Stimulated activated effector memory CD8-positive, alpha-beta T cell treated with anti-CD3 and anti-CD28 coated beads, Interleukin-12 subunit alpha, Interleukin-12 subunit beta, amount 100 ng/mL, for 72 hours (primary cell): ENCODE measurements at places on chromosomes 7 and 10.

GRCh38 chr7:37362802-37363201, 85.9 kb downstream of the ELMO1 start:
- no peak for DNase-seq

DNA sequence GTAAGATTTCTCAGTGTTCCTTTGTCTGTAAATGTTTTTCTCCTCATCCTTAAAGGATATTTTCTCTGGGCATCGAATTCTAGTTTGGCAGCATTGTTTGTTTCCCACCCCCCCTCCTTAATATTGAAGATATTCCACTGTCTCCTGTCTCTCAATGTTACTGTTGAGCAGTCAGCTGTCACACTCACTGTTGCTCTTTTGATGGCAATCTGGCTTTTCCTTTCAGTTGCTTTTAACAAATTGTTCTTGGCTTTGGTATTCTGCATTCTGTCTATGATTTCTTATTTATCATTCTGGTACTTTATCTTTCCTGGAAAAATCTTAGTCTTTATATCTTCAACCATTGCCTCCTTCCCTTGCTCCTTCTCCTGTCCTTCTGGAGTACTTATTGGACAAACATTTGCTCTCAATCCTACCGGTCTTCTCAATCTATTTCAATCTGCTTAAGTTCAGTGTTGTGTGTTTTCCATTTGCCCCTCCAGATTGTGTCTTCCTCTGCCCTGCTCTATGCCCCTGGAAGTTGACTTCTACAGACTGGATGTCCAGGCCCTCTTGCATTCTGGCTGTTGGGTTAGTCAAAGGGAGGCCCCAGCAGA, 9.3 kb upstream of the GTPBP4 start:
- no peak for DNase-seq

DNA sequence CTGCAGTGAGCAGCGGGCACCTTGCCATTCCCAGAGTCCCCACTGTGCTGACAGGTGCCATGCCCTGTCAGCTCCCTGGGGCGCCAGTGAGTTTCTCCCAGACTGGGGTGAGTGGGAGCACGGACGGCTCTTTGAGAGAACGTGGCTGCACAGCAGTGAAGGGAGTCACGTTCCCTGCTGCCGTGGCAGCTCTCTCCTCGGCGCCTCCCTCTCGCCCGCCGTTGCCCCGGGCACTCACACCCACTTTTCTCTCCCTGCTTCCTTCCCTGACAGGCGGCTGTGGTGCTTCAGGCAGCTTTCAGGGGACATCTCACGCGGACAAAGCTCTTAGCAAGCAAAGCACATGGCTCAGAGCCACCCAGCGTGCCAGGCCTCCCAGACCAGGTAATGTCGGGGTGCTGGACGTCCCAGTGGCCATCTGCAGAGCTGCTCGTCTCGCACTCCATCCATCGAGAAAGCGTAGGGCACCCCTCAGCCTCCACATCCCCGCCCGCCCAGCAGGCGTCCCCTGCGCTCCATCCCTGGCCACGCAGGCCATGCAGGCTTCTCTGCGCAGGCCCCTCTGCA, 27.1 kb upstream of the TTYH3 start:
- no peak for DNase-seq

- no peak for DNase-seq
Measured at GRCh38 chr7:55550841-55551537, 21.3 kb downstream of the VOPP1 start.

DNA sequence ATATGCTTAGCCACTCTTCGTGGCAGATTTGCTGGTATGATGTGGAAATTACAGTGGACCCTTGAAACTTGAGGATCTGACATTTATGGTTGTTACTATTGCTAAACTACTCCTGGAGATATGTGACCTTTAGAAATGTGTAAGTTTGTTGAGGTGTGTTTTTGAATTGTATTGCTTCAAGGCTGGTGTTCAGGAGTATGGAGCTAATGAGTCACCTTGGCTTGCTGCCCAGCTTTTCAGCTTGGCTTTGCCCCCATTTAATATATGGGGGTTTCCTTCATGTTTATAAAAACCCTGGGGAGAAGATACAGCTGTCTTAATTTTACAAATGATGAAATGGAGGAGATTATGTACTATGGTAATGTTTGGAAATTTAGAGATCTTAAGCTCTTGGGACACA, 11.6 kb downstream of the HBP1 start:
- no peak for DNase-seq

- no peak for DNase-seq
Measured at GRCh38 chr10:33862536-33863105, 528.2 kb upstream of the NRP1 start.

DNA sequence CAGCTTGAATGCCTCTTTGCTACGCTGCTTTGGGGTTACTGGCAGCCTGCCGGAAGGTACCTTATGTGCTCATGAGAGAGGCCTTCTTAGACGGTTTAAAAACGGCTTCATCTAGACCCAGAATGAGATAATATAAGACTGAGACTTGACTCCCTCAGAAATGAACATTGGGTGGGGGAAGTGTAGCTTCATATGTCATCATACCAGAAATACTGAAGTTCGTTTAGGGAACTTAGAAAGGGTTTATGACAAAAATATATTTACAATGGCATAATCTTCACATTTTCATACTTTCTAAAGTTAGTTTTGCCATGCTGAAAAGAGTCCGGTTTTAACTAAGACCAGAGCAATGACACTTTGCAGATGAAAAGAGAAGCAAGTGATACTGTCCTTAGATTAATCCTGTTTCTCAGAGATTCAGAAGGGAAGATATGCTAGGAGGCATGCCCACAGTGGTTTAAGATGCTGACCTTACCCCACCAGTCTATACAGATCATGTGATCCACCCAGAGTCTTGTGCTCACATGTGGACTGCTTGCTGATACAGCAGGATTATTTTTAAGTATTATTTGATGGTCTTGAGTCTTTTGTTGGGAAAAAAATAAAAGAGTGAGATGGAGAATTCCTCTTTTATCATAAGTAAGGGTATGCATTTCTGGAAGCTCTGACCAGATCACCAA, 40.8 kb upstream of the HGF start:
- DNase-seq = no peak

GRCh38 chr10:23558361-23558799, 119.5 kb downstream of the OTUD1 start:
- DNase-seq = no peak

DNA sequence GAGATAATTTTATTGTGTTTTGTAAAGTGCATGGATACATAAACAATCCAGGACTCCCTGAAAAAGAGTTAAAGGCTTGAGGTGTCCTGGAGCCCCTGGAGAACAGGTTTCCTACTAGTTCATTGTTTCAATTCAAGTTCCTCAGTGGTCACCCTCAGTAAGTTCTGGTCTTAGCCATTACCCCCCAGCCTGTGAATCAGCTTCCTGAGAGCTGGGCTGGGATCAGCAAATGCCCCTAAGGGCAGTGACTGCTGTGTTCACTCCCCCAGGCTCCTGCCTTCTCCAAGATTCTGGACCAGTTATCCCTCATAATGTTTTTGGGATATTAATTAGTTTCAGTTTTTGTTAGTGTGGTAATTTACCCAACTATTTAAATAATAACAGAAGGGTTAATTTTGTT, 151.6 kb upstream of the PRSS58 start:
- DNase-seq = no peak
